ENCODE measurements at places on chromosomes 13 and 19.

- no peak for DNase-seq
Measured at GRCh38 chr19:10568062-10568825, 535 bp downstream of the CDKN2D start.

- no peak for DNase-seq
Measured at GRCh38 chr13:79898996-79899395, 418.0 kb downstream of the NDFIP2 start.

GRCh38 chr13:57631596-57632275 is at the start of gene PCDH17:
PCDH17 (plus strand) TSS chr13:57631744; CDS start chr13:57632547, 803 bp downstream.
- DNase-seq: no peak

GRCh38 chr13:74062933-74063332 is 71.3 kb downstream of the KLF12 start:
- DNase-seq: no peak

GRCh38 chr13:72931311-72931710 is 127.5 kb upstream of the KLF5 start:
- no peak for DNase-seq

Measured in GM12892 (cell line).